Activated naive CD4-positive, alpha-beta T cell (primary cell): ENCODE measurements at places on chromosomes 12 and 14.

DNA sequence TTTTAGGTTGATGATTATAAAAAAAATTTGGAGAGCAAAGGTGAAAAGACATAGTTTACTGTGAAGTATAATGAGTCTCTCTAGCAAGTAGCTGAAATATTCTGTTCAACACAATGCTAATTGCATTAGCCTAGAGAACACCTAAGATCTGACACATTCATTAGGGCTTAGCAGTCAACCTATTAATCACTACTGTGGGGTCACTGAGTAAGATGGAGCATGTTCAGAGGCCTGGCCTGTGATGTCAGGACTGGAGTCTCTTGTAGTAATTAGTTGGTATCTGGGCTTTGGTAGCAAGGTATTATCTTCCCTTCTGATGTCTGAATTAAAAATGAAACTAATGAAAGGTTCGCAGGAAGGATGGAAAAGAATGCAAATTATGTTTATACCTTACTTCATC lies 112.7 kb downstream of the SLC16A7 start:
- no peak for DNase-seq

DNA sequence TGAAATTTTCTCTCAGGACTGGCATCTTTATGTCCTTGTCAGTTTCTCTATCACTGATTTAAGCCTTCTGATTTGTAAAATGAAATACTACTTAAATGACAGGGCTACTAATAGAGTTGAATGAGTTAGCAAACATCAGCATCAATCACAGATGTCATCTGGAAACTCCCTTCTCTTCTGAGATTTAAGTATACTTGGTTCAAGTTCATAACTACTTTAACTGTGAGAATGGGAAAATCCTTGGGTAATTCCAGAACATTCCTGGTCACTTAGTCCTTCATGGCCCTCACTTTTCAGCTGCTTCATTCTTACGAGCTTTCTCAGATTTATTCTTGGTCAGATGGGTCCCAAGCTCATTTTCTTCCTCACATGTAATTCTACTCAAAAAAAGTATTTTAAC lies 1655.3 kb upstream of the FLRT2 start:
- no peak for DNase-seq

- DNase-seq: no peak
Observed at GRCh38 chr12:12159988-12160387, 89.2 kb downstream of the BCL2L14 start.

GRCh38 chr12:7269273-7269672 lies 34.6 kb upstream of the ACSM4 start:
- DNase-seq: no peak

DNA sequence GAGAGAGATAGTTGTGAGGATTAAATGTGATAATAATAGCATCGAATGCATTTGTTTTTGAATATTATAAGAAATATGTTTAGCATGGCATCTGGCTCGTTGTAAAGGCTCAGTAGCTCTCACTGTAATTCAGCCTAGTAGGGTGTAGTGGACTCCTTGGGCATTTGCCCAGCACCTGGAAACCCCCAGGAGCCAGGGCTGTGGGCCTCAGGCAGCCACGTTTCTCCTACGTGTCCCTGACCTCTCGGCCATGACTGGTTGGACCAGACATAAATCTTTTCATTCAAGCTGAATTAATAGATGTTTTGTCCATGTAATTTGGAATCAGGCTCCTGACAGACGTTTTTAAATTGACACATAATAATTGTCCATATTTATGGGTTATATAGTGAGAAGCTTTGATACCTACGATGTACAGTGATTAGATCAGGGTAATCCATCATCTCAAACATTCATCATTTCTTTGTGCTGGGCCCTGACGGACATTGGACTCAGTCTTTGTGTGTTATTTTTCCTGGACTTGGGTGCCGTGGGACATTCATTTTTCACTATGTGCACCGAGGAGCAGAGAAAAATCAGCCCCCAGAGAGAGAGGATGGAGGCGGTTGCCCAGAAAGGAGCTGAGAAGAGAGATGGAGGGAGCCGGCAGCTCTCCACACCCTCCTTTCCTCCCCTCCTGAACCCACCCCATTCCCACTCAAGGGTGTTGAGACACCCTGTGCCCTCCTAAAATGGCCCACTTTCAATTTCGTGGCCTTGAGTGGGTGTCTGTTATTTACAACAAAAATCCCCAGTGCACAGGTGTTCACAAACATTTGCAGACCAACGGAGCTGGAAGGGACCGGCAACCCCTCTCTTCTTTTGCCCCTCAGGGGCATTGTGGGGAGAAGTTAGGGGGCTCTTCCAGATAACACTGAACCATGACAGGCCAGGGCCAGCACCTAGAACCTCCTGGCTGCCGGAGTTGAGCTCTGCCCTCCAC lies 296.4 kb downstream of the DPF3 start:
- no peak for DNase-seq

DNA sequence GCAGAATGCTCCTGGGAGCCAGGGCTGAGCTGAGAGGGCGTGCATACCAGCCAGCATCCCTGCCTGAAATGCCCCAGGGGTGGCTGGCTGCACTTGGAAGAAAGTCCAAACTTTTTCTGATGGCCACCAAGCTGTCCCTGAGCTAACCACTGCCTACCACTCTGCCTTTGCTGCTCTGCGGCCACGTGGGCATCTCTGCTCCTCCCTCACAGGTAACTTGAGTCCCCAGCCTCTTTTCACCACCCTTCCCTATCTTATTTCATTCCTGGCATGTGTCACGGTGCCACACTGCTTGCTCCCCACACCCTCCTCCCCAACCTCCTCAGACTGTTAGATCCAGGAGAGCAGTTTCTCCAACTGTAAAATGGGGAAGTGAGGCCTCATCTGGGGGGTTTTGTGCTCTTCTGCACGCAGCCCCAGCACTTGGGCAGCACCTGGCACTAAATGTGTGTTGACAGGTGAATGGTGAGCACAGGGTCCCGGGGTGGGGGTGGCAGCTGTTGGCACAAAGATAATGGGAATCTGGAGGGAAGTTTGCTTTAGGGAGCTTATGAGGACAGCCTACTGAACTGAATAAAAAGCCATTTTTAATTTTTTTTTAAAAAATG lies 113.0 kb downstream of the GLT1D1 start:
- no peak for DNase-seq

DNA sequence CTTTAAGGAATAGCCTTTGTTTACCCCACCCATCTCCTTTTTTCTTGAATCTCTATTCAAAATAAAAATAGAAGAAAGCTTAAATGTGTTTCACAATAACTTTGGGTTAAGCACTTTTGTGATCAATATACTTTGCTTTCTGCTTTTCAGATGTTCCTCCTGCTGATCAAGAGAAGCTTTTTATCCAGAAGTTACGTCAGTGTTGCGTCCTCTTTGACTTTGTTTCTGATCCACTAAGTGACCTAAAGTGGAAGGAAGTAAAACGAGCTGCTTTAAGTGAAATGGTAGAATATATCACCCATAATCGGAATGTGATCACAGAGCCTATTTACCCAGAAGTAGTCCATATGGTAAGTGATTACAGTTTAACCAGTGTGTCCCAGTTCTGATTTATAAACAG lies 95.0 kb downstream of the PPP2R5C start:
- no peak for DNase-seq

DNA sequence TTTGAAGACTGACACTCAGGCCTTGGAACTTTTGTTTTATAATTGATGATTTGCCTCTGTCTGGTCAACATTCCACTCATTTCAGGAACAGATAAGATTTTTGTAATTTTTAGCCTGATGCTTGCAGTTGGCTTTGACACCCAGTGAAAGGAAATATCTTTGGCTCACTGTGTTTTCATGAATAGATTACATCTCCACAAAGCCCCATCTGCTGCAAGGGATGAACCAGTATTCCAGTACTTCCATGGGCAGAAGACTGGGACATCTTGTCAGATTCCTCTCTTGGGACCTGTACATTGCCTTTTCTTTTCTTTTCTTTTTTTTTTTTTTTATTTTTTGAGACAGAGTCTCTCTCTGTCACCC lies 28.4 kb downstream of the GSG1 start:
- no peak for DNase-seq

DNA sequence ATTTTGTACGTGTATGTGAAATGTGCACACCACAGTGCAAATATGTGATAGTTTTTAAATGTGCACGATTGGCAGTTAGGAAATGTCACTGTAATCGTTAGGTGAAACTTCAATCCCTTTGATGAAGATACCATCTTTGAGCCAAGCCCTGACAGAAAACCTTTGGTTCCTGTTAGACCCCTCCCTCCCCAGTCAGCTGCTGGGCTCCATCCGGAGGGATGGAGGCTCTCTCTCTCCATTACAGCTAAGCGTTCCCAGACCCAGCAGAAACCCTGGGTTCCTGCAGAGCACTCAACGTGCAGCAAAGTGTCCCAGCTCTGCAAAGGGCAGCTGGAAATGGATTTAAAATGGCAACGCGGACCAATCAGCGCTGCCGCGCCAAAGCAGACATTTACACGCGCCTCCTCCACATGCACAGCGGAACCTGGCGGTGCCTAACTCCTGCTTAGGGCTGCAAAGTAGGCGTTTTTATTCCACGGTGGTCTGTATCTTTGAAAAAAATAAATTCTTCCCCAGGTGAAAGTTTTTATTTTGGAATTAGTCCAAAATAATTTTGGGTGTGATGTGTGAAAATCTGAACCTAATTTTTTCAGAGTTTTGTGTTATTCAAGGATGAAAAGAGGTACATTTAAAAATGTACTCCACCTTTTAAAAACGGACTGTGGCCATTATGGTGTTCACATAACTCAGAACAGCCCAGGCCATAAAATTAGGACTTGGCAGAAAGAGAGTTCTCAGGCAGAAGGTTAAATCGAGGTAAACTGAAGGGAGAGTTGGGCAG lies 1.4 kb upstream of the HMGA2 start:
- DNase-seq: no peak

DNA sequence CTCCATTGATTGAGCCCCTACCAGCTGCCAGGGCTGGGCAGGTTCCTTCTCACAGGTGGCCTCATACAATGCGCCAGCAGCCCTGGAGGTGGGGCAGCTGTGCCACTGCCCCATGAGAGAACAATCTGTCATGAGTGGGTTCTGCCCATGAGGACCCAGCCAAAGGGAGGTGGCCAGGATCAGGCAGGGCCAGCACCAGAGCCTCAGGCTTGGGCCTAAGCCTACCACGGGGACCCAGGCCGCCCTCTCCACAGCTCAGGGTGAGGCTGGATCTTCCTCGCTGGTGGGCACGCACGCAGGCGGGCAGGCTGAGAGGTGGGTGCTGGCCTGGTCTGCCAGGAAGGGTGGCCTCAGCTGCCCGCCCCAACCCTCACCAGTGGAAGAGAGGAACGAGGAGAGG lies 110.7 kb downstream of the KIF26A start:
- no peak for DNase-seq

GRCh38 chr12:7039403-7039802 lies 21.1 kb upstream of the C1S start:
- DNase-seq: no peak

- DNase-seq: no peak
Observed at GRCh38 chr14:89000007-89000942, 175.8 kb downstream of the TTC8 start.

DNA sequence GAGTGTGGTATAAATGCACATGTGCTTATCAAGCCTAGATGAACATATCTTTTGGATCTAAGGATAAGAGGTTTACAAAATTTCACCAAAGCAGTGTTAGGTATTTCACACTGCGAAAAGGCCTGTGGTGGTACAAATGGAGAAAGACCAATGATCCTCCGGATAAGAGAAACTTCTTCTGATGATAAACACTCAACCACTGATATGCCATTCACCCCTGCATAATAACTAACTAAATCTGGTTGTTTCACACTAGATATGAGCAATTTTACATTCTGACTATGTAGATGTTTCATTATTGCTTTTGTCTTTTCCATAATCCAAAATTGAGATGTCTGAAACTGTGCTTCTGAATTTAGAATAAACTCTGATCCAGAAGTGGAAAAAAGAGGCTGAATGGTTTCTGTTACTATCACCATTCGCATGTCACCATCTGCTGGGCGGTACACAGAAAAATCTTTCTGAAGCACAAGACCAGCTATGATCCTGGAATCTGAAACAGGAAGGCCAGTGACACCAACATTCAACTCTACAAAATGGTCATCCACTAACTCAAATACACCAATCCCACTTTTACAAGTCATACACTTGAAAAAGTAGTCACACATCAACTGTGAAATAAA lies 1.3 kb downstream of the BBS10 start:
- DNase-seq: no peak

GRCh38 chr12:12823300-12823699 lies 10.2 kb downstream of the DDX47 start:
- no peak for DNase-seq

DNA sequence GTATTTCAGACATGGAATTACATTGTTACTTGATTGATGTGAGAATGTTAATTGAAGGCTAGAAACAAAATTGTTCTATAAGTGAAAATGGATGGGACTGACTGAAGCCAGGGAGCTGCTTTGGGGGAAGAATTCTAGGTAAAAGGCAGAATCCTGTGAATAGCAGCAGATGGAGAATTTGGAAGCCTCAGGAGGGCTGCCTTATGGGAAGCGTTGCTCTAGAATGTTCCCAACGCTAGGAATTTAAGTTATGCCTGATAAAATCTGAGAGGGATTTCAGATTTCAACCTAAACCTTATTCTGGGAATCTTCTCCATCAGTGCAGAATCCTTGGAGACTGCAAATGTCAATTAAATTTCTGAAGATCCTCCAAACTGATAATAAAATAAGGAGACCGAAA lies 858.2 kb upstream of the FLRT2 start:
- DNase-seq: no peak

- DNase-seq: no peak
Observed at GRCh38 chr12:31585271-31585670, 5.7 kb downstream of the DENND5B start.

DNA sequence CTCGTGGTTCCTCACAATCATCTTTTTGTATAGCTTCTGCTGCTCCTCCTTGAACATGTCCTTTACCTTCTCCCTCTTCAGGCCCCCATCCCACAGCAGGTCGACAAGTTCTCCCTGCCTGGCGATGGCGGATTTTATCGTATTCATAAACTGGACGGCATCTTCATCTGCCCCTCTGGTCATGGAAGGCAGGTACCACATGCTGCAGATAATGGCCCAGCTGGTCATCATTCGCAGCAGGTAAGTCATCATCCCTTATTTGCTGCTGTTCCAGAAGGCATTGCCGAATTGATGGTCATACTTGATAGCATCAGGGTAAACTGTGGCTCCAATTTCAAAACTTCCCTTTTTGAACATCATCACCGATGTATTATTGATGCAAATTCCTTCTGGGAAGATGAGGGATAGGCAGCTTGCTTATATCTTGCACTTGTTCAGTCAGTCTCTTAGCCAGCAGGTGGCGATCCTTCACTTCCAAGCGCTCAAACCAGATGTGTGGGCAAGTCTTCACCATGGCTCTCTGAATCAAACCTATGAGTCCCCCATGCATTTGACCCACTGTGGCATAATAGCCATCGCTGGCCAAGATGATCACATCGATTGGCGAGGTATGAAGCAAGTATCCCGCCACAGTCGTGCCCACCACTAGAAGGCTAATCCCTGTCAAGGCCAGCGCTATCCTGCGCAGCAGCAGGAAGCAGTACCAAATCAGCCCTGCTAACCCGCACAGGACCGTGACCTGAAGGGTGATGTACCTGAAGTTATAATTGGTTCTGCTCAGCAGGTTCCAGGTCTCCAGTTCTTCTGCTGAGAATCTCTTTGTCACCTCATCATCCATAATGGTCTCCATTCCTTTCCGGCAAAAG lies 381.5 kb upstream of the STXBP6 start:
- DNase-seq: no peak

- DNase-seq: no peak
Observed at GRCh38 chr12:24201258-24201970, 251.9 kb upstream of the SOX5 start.

- DNase-seq: no peak
Observed at GRCh38 chr12:107610021-107610859, 75.4 kb upstream of the PWP1 start.
